HepG2 (cell line): ENCODE measurements at places on chromosomes 6 and 20. TPM values are rescaled to one million over a fixed set of nuclear protein-coding genes. Genes with fewer than 3 reads are reported as not detected.

- DNase-seq = no peak
- peaks cover 98% of the 10 kb centered on the region for H3K4me1 ChIP-seq
- H3K4me3 ChIP-seq = no peak overlapping the region
- H3K36me3 ChIP-seq = peaks cover 3% of the 10 kb centered on the region; the same call in 2 of the 3 replicates
Measured at GRCh38 chr6:7152462-7152861, 44.7 kb downstream of the RREB1 start.

GRCh38 chr6:168177103-168177891, 98.3 kb upstream of the FRMD1 start:
- H3K4me1 ChIP-seq = no peaks in the 10 kb centered on the region
- peaks cover 9% of the 10 kb centered on the region; the same call in 1 of the 2 replicates for H3K27me3 ChIP-seq
- no peak overlapping the region for H3K4me3 ChIP-seq
- DNase-seq = no peak
- H3K36me3 ChIP-seq = no peaks in the 10 kb centered on the region

GRCh38 chr6:150729188-150729748, 129.6 kb downstream of the PLEKHG1 start:
- H3K27me3 ChIP-seq = no peaks in the 10 kb centered on the region
- no peak for DNase-seq
- H3K36me3 ChIP-seq = no peaks in the 10 kb centered on the region
- H3K4me3 ChIP-seq = no peak overlapping the region

DNA sequence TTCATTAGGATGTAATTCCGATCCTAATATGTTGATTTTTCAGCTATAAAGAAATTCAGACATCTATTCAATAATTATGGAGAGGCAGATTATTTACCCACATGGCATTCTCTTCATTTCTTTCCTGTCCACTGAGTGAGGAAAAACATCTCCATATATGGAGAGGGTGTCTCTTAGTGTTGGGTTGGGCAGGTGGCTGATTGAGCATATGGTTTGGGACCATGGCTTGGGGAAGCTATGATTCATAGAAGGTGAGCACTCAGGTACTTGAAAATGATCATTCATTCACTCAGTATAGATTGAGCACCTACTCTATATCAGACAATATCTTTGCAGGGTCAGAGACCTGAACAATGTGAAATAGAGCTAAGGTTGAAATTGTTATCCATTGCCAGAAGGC, 41.3 kb upstream of the IL20RA start:
- no peaks in the 10 kb centered on the region; the same call in 2 of the 3 replicates for H3K27me3 ChIP-seq
- no peaks in the 10 kb centered on the region for H3K4me1 ChIP-seq
- no peak overlapping the region for H3K27ac ChIP-seq
- no peak for DNase-seq
- H3K36me3 ChIP-seq = no peaks in the 10 kb centered on the region

DNA sequence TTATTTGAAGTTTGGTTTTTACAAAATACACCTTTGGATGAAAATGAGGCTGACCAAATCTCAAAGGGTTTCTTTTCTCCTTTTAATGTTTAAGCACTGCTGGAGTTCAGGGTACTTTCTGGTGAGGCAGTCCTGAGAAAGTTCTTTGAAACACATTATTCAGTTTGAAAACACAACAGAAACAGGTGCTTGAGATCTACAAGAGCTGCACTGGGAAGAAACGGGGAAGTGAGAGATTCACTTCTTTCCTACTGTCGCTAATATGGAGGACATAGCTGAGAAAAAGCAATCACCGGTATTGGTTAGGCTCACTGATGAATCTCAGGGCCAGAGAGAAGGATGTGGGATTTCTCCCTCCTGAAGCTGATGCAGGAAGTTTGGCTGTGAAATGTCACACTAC, 22.9 kb upstream of the TMEM170B start:
- no peaks in the 10 kb centered on the region for H3K4me1 ChIP-seq
- no peak for DNase-seq
- no peaks in the 10 kb centered on the region for H3K36me3 ChIP-seq
- no peaks in the 10 kb centered on the region for H3K27me3 ChIP-seq

- H3K4me3 ChIP-seq = no peak overlapping the region
- H3K27ac ChIP-seq = no peak overlapping the region
- DNase-seq = peak; percentile 58
- H3K4me1 ChIP-seq = 0 out of 2 replicates have a peak, but pooled peaks cover 5% of the 10 kb centered on the region
Measured at GRCh38 chr6:138287144-138287955, 69.1 kb upstream of the PBOV1 start.

DNA sequence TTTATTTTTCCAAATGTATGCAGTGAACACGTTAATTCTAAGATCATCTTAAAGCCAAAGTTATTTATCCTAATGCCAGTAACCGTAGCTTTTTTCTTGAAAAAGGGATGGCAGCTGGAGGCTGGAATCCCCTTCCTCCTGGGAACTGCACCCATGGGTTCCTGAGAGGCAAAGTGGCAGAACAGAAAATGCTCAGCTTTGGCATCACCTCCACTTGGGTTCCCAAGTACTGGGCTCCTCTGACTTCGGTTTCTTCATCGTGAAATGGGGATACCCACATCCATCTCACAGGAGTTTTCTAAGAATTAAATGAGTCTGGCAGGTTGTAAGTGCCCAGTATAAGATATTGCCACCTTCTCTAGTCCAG, 6.2 kb upstream of the DDX43 start:
- H3K4me1 ChIP-seq = 0 out of 2 replicates have a peak, but pooled peaks cover 6% of the 10 kb centered on the region
- no peaks in the 10 kb centered on the region; the same call in none of the 2 replicates for H3K27me3 ChIP-seq
- no peaks in the 10 kb centered on the region for H3K36me3 ChIP-seq
- H3K4me3 ChIP-seq = peak overlapping the region; percentile 62
- no peak overlapping the region for H3K27ac ChIP-seq

GRCh38 chr6:129893640-129894039, 32.5 kb upstream of the TMEM244 start:
- no peak overlapping the region for H3K4me3 ChIP-seq
- DNase-seq = no peak
- no peaks in the 10 kb centered on the region for H3K4me1 ChIP-seq
- H3K27me3 ChIP-seq = 0 out of 2 replicates have a peak, but pooled peaks cover 1% of the 10 kb centered on the region
- H3K27ac ChIP-seq = no peak overlapping the region
- no peaks in the 10 kb centered on the region for H3K36me3 ChIP-seq

DNA sequence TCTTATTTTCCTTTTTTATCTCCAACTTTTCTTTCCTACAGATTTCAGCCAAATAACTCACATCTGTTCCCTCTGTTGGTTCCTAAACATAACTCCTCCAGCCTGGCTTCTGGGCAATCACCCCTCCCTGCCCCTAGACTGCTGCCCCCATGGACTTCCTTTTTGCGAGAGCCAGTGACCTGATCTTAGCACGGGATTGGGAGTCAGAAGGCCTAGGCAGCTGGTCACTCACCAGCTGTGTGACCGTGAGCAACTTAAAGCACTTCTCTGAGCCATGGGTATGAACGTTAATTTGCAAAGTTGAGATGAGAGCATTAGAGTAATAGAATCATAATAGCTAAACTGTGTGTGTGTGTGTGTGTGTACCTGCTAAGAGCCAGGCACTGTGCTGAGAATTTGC, 4.5 kb upstream of the MMP9 start:
- DNase-seq = no peak
- no peak overlapping the region for H3K4me3 ChIP-seq
- H3K4me1 ChIP-seq = no peaks in the 10 kb centered on the region
- H3K36me3 ChIP-seq = no peaks in the 10 kb centered on the region
- peaks cover 78% of the 10 kb centered on the region for H3K27me3 ChIP-seq

DNA sequence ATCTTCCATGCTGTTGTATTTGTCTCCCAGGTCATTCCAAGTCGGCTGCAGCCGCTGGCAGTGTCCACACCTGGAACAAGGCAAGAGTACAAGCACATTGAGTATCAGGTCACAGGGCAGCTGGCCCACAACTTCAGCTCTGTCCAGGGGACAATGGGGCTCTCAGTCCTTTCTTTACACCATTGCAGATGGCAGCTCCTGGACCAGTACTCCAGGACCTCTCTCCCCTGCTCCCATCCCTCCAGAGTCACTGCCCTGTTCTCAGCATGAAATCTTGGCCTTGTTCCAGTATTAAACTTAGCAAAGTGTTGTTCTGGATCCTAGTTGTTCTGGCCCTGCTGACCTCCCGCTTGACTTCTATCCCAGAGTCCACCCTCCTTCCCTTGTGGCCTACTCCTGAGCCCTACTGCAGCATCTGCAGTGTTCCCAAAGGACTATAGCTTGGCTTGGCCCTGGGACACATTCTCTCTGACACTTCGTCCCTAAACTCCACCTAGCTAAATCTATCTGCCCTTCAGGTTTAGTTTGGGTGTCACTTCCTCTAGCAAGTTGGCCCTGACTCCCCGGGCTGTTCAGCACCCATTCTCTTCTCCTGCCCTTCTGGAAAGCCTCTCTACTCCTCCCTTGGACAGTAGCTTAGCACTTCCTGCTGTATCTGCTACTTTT, 5.8 kb downstream of the TXNDC5 start:
- H3K36me3 ChIP-seq = peaks cover 48% of the 10 kb centered on the region
- H3K27ac ChIP-seq = no peak overlapping the region
- DNase-seq = no peak
- no peaks in the 10 kb centered on the region for H3K27me3 ChIP-seq
- no peak overlapping the region for H3K4me3 ChIP-seq

DNA sequence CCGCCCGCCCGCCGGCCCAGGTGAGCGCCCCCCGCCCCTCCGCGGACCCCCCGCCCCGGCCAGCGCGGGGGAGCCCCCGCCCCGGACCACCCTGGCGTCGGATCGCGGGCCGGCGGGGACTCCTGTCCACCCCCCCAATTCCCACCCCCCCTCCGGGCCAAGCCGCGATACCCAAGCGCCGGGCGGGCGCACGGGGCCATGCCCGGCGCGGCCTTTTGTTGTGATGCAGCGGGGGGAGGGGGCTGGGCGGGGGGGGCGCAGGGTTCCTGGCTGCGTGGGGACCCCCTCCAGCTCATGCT, 245 bp downstream of the SRC start:
- H3K27ac ChIP-seq = no peak overlapping the region
- H3K4me3 ChIP-seq = peak overlapping the region; percentile 78; the same call in 1 of the 2 replicates
- H3K36me3 ChIP-seq = peaks cover 15% of the 10 kb centered on the region
- DNase-seq = no peak
- H3K27me3 ChIP-seq = no peaks in the 10 kb centered on the region
- H3K4me1 ChIP-seq = peaks cover 79% of the 10 kb centered on the region

DNA sequence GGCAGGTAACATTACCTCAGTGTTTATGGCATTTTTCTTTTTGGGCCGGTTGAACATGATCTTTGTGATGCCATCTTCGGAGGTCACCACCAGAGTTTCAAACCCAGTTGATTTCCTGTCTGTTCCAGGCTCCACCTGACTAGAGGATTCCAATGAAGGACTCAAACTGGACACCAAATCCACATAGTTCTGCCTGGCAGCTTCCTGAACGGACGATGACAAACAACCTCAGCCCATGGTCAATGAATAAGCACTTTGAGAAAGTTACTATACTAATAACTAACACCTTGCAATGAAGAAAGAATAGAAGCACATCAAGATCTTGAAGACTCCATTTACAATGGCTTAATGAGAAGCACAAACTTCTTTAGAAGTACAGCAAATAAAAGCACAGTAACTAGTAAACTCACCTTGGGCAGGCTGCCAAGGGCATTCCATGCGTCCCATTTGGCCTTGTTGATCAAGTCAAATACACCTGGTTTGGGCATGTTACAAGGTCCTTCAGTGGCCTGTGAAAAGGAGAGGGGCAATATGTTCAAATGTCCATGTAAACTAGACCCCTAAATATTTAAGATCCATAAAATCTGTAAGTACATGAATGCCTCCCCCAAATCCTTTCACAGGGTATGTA, 4.9 kb downstream of the ECI2 start:
- peak; percentile 69 for DNase-seq
- H3K4me3 ChIP-seq = no peak overlapping the region
- H3K4me1 ChIP-seq = peaks cover 61% of the 10 kb centered on the region
- peaks cover 18% of the 10 kb centered on the region for H3K36me3 ChIP-seq
- no peaks in the 10 kb centered on the region; the same call in 2 of the 3 replicates for H3K27me3 ChIP-seq

DNA sequence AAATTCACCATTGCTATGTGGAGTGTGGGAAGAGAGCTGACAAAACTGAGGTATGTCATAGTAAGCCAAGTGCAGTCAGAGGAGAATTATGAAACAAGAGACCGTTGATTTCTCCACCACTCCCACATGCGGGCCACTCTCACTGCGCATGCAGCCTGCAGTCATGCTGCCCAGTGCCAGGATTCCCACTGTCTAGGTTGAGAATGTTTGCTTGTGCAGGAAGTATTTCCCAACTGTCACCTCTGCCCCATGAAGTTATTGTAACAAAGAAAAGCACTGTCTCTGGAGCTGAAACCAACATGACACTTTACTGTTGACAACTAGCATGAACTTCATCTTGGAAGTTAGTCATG, 18.7 kb upstream of the SFT2D1 start:
- peak overlapping the region; percentile 86 for H3K27ac ChIP-seq
- H3K4me3 ChIP-seq = peak overlapping the region; percentile 59
- H3K27me3 ChIP-seq = no peaks in the 10 kb centered on the region
- H3K36me3 ChIP-seq = peaks cover 22% of the 10 kb centered on the region
- DNase-seq = peak; percentile 99

- no peak for DNase-seq
- no peaks in the 10 kb centered on the region for H3K4me1 ChIP-seq
Measured at GRCh38 chr20:6718662-6719368, 48.7 kb upstream of the BMP2 start.

- no peaks in the 10 kb centered on the region for H3K36me3 ChIP-seq
- DNase-seq = no peak
- no peak overlapping the region for H3K4me3 ChIP-seq
Measured at GRCh38 chr20:9374480-9374879, 139.9 kb upstream of the LAMP5 start.

DNA sequence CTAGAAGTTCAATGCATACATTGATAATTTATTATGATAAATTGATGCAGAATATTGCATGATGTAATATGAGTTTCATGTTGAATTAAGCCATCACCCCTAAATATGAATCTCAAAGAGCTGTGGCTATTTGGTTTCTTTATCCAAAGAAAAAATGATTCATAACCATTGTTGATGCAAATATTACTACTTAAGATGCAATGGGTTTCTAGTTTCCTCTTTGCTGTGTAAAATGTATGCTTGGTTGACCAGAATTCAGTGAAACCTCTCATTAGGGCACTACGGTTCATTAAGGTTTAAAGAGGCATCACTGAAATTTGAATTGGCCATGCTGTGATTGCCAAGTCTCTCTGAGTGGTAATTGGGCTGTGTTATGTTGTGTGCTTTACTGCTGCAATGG, 492.5 kb upstream of the FLRT3 start:
- H3K27ac ChIP-seq = no peak overlapping the region
- H3K36me3 ChIP-seq = no peaks in the 10 kb centered on the region
- no peaks in the 10 kb centered on the region for H3K4me1 ChIP-seq
- DNase-seq = no peak

DNA sequence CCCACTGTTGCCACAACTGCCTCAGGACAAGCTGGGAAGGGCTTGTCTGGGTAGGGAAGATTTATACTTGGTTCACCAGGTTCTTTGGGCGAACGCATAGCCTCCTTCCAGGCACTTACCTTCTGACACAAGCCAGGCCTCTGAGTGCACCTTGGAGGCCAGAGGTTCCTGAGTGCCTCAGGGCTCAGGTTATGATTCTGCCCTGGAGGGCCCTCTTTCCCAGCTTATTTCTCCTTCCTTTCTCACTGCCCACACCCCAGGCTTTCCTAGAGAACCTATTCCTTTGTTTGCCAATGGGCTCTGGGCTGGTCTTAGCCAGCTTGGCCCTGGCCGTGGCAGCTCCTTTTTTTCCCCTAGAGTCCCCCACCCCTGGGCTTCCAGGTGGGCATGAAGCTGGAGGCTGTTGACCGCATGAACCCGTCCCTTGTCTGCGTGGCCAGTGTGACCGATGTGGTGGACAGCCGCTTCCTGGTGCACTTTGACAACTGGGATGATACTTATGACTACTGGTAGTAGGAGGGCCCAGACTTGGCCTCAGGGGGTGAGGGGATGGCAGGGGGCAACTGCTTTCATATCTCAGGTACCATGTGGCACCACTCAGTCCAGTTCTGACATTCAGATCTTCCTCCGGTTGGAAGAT, 25.0 kb downstream of the L3MBTL1 start:
- DNase-seq = no peak
- H3K4me3 ChIP-seq = no peak overlapping the region
- no peak overlapping the region for H3K27ac ChIP-seq
- H3K4me1 ChIP-seq = peaks cover 54% of the 10 kb centered on the region

PLTP gene
- 7.0 and 16.9 TPM in 2 replicates for total RNA-seq

IRF4 gene
- 0.07 and 0.09 TPM in 2 replicates for total RNA-seq

CTAGE9 gene
- total RNA-seq = not detected in 2 replicates

DEF6 gene
- 9.6 and 10.0 TPM in 2 replicates for total RNA-seq
